ENCODE measurements at places on chromosomes 3 and 15. TPM values are rescaled to one million over a fixed set of nuclear protein-coding genes. Genes with fewer than 3 reads are reported as not detected.

ACAN gene
- 3.0 TPM for total RNA-seq

INKA1 gene
- 5.4 TPM for total RNA-seq

CNTN4 gene
- 1.00 TPM for total RNA-seq

GPR156 gene
- total RNA-seq = 0.55 TPM

TRH gene
- not detected for total RNA-seq

CASR gene
- not detected for total RNA-seq

SOX2 gene
- total RNA-seq = not detected

LYZL4 gene
- total RNA-seq = not detected

P2RY14 gene
- total RNA-seq = not detected

SATB1 gene
- 21.5 TPM for total RNA-seq

SHISA5 gene
- total RNA-seq = 106 TPM

TRIM42 gene
- total RNA-seq = not detected

RTP4 gene
- 1.4 TPM for total RNA-seq

ITIH4 gene
- 0.66 TPM for total RNA-seq

LNP1 gene
- 5.8 TPM for total RNA-seq

TYRO3 gene
- total RNA-seq = 14.4 TPM

SI gene
- total RNA-seq = not detected

OXTR gene
- 12.1 TPM for total RNA-seq

MON1A gene
- 14.3 TPM for total RNA-seq

GPR149 gene
- not detected for total RNA-seq

BFSP2 gene
- not detected for total RNA-seq

NR2E3 gene
- 0.25 TPM for total RNA-seq

SOX14 gene
- not detected for total RNA-seq

CD47 gene
- total RNA-seq = 93.7 TPM

CLEC3B gene
- 0.25 TPM for total RNA-seq

FEZF2 gene
- not detected for total RNA-seq

ECE2 gene
- not detected for total RNA-seq

KNG1 gene
- not detected for total RNA-seq

PAK6 gene
- under 0.01 TPM for total RNA-seq

GPR87 gene
- not detected for total RNA-seq

REC114 gene
- not detected for total RNA-seq

NLGN1 gene
- total RNA-seq = 20.1 TPM

LCTL gene
- total RNA-seq = 0.33 TPM

ABTB1 gene
- total RNA-seq = 11.7 TPM

C3orf49 gene
- not detected for total RNA-seq

TMCO5A gene
- total RNA-seq = not detected

SAMMSON gene
- total RNA-seq = 0.25 TPM

GHSR gene
- total RNA-seq = not detected

CCDC33 gene
- total RNA-seq = 0.12 TPM

GREM1 gene
- 684 TPM for total RNA-seq

COPG1 gene
- total RNA-seq = 352 TPM

CPN2 gene
- not detected for total RNA-seq

BMF gene
- 3.1 TPM for total RNA-seq

MYO5C gene
- total RNA-seq = under 0.01 TPM

RARB gene
- total RNA-seq = 44.8 TPM

SLC24A5 gene
- not detected for total RNA-seq

NAALADL2 gene
- 13.7 TPM for total RNA-seq

CTXND1 gene
- total RNA-seq = under 0.01 TPM

CCR5 gene
- total RNA-seq = not detected

All from uterine smooth muscle cell (primary cell).